ENCODE measurements at places on chromosomes 5 and 9. TPM values are rescaled to one million over a fixed set of nuclear protein-coding genes. Genes with fewer than 3 reads are reported as not detected.

Gene SHC3
- 0.02 TPM for total RNA-seq

Gene SLCO6A1
- total RNA-seq = not detected

Gene RORB
- total RNA-seq = 3.0 TPM

DNA sequence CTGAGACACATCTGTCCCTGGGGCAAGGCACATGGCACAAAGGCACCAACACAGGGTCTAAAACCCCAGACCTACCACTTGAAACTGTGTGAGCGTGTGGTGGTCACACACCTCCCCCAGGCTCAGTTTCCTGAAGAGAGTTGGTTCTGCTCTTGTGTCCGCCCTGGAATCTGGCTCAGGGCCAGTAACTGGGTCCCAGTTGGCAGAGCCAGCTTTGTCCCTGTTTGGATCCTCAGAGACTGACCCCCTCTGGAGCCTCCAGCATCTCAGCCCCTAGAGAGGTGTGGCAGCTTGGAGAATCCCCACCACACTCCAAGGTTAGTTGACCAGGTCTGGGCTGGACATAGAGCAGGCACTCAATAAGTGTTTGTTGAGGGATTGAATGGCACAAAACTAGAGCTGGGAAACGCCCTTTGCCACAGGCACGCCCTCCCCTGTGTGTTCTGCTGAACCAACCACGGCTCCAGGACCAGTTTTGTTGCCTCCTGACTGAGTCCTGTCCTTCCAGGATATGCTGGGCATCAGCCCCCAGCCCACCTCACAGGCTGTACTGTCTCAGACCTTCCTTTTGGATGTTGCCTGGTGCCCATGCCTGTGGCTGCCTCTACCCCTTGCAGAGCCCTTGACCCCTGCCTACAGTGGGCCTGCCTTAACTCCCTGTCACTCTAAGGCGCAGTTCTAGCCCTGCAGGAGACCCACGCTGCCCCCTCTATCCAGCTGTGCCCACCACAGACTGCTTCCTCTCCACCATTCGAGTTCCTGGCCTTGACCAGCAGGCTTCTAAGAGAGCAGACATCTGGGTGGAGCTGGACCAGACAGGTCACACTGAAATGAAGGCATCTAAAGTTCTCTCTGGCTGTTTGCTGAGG, 3.8 kb upstream of the PDLIM4 start:
- no peak for DNase-seq

- DNase-seq = no peak
Measured at GRCh38 chr9:72581694-72582093, 60.3 kb downstream of the TMC1 start.

DNA sequence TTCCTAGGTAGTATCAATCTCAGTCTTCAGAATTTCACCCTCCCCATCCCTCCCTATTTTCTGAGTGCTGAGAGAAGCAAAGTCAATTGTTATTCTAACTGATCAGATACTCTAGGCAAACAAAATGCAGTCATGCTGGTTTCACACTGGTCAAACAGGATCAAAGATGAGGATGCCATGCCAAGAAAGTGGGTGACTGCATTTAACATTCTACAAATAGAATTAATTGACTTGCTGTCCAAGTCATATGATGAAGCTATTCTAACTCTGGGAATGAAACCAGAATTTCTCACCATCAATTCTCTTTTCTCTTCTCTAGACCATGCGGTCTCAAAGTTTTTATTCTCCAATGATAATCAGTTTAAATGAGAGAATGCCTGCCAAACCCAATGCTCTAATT, 112.5 kb downstream of the CTNND2 start:
- no peak for DNase-seq

DNA sequence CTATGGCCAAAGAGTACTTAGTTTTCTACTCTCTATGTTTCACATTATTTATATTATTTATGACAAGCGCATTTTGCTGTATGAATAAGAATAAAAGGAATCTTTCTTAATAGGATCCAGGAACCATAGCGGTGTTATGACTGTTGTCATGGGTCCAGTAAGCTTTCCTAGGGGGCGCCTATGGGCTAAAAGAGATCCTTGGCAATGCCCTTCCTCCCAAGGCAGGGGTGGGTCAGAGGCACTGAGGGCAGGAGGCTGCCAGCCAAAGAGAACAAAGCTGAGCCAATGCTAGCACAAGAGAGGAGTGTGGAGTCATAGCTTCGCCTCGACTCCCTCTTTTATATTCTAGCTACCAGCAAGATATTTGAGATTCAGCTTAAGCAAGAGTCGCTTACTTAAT, 98.4 kb upstream of the GNAQ start:
- DNase-seq = peak; percentile 42

DNA sequence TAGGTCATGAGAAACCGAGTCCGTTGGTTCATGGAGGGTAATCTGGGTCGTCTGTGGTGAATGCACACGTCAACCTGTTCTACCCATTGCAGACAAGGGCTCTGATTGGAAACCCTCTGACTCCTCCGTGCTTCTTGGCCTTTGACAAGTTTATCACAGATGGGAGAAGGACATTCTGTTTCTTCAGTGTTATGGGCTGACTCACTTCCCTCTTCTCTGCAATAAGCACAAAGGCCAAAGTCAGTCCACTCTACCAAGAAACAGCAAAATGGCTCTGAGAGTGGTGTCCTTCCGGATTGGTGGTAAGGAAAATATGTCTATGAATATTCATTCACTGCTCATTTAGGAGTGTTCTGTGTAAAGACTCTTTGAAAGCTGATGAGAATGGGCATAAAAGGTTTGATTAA, 89.3 kb downstream of the FEM1C start:
- no peak for DNase-seq

DNA sequence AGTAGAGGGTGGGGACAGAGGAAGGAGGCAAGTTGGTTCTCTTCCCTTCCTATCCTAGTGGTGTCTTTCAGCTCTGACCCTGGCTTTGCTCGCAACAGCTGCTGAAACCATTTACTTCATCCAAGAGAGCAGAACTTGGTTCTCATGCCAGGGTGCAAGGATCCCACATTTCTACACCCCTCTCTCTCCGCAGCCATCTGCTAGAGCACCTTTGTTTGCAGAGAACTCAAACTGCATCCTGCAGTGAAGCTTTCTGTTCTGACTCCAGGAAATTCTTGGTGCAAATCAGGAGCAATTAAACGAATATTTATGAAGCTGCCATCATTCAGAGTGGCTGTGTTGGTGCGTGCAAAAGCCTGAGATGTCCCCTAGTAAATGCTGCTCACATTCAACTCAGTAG, 31.9 kb downstream of the NEUROG1 start:
- no peak for DNase-seq

DNA sequence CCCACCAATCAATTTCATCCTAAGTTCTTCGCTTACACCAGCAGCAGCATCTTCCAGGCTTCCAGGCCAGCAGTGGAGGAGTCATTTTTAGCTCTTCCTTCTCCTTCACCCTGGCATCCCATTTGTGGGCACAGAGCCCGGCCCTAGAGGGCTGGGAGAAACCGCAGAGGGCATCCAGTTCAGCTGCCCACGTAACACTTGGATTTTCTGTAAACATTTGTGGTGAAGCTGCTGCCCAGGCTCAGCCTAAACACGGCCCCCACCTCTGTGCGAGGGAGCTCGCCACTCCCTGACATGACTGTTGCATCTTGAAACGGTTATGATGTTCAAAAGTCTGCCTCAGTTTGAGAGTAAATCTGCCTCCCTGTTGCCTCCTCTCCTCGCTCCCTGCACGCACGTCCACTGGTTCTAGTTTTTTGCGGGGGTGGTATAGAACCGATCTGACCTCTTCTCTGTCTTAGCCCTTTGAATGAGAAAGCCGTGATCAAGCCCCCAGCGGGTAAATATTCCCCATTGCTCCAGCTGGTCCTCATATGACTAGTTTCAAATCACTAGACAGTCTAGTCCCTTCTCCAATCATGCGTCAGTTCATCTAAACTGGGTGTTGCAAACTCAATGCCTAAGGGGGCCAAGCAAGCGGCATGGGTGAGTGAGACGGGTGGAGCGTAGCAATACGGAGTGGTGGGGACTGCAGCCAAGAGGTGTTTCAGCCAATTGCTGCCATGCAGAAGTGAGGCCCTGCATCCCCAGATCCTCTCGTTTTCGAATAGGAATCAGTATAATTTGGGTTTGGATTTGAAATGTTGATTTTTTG, 34.9 kb upstream of the N4BP3 start:
- peak; percentile 99 for DNase-seq

DNA sequence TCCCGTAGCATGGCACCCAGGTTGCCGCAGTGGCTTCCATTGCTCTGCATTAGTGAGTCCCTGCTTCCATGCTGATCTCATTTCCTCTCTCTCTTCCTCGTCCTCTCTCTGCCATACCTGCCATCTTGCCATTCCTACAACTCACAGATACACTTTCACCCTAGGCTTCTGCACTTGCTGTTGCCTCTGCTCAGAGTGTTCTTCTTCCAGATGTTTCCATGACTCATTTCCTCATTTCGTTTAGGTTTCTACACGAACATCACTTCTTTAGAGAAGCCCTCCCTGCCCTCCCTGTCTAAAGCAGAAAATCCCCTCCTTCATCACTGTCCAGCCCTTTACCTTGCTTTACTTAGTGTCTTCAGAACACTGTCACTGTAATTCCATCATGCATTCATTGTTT, 115.2 kb upstream of the WWC1 start:
- DNase-seq = no peak

Measured in H4 (cell line).